ENCODE measurements at places on chromosomes 6 and 20.

GRCh38 chr20:53706466-53707370 is 113.1 kb upstream of the ZNF217 start:
- peak; percentile 48 for DNase-seq

DNA sequence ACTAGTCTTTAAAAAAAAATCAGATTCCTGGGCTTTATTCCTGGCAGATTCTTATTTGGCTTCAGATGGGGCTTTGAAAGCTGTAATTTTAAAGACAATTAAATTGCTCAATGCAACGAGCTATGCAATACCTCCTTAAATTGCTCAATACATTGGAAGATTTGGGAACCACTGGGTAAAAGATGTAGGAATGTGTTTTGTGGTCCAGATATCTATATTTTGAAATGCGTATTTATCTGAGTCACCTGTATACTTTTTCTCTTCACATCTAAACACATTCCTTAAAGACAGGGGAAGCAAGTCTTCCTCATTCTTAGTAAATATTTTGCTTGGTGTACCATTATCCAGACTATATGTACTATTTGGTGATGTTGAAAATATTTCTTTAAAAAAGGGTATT is 29.6 kb upstream of the MAP7 start:
- no peak for DNase-seq

DNA sequence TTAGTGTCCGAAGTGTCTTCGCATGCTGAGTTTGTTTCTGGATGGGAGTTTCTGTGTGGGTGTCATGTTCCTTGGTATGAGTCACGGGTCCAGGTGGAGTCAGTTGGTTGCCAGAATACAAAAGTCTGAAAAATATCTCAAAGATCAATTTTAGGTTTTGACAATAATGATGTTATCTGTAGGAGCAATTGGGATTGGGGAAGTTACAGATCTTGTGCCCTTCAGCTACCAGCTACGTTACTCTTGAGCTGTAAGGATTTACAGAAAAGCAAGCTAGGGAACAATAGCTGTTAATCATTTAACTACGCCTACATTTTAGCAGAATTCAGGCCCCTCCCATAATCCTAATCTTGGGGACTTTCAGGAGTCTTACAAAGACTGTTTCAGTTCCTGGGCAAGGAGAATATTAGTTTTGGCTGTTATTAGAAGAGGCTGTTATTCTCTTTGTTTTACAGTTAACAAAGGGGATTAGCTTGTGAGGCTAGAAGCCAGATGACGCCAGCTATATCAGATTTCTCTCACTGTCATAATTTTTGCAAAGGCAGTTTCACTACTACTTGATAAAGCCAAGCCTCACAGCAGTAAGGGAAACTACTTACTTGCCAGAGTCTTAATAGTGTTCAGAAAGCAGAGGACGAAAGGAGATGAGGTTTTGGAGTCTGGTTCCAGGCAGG is 15.4 kb upstream of the SLC22A16 start:
- no peak for DNase-seq

DNA sequence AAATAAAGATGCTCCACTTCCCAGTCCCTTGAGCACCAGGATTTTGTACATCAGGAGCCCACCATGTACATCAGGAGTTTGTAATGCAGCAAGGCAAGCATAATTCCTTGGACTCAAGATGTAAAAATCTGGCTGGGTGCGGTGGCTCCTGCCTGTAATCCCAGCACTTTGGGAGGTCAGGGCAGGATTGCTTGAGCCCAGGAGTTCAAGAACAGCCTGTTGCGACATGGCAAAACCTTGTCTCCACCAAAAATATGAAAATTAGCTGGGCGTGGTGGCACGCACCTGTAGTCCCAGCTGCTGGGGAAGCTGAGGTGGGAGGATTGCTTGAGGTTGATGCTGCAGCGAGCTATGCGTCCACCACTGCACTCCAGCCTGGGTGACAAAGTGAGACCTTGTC is 16.1 kb upstream of the MAP1LC3A start:
- no peak for DNase-seq

DNA sequence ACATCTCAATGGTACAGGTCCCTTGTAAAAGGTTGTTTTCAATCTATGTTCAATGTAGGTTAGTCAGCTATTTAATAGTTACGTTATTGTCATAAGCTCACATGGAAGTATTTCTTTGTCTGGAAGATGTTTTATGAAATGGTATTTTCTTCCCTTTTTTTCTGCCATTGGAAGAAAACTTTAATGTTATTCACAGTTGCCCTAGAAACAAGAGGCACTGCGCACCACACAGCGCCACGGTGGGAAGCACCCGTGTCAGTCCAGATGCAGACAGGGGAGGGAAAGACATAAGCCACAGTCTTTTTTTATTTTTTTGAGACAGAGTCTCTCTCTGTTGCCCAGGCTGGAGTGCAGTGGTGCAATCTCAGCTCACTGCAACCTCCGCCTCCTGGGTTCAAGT is 82.1 kb downstream of the GCNT2 start:
- no peak for DNase-seq

DNA sequence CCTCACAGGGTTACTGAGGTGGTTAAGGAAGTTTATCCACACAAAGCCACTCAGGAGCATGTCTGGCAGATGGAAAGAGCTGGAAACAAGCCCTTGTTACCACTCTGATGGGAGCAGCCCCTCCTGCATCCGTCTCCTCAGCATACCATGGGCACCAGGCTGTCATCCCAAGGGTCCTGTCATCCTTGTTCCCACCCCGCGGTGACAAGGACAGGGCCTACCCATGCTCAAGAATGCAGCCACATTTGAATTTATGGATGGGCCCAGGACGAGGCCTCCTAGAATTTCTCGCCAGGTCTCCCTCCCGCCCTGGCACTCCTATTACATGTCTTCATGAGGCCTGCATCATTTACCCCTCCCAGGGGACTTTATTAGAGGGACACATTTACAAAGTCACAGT is 60.0 kb downstream of the NPEPL1 start:
- no peak for DNase-seq

DNA sequence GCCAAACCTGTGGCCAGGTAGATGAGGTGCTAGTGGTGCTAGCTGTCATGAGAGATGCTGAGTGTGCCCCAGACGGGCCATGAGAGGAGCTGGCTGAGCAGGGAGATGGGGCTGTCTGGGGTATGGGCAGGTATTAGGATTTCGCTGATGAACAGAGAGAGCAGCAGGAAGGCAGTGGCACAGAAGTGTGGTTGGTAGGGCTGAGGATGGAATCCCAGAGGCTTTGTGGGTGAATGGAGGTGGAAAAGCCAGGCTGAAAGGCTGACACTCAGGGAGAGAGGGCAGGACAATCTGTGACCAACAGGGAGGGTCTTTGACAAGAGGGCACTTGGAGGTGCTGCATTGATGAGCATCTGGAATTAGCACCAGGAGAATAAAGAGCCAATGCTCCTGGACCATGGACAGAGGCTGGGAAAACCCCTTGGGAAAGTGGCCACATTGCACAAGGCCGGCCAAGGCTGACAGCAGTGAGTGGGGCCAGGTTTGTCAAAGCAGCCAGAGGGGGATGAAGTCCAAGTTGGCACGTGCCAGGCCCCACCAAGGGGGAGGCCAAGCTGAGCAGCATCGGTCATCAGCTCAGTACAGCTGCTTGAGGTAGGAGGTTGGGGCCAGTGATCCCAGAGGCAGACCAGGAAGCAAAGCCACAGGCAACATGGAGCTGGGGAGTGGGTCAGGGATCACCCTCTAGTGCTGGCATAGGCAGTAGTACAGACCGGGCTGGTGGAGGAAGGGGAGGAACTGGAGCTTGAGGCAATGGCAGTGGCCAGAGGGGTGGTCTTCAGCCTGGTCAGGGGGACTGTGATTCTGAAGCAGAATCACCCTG is 19.7 kb upstream of the SGK2 start:
- no peak for DNase-seq

DNA sequence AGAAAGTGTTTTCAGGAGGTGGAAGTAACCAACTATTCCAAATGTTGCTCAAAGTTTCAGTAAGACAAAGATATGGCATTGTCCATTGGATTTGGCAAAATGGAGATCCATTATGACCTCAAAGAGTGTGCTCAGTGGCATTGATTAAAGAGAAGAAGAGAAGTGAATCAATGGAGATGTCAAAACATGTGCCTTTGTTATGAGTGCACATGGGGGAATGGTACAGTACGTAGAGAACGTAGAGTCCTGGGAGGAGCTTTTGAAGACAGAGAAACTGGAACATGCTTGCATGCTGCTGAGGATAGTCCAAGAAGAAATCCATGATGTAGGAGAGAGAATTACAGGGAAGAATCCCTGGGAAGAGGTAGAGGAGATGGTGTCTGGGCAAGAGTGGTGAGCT is 42.0 kb upstream of the PAX1 start:
- DNase-seq = no peak

DNA sequence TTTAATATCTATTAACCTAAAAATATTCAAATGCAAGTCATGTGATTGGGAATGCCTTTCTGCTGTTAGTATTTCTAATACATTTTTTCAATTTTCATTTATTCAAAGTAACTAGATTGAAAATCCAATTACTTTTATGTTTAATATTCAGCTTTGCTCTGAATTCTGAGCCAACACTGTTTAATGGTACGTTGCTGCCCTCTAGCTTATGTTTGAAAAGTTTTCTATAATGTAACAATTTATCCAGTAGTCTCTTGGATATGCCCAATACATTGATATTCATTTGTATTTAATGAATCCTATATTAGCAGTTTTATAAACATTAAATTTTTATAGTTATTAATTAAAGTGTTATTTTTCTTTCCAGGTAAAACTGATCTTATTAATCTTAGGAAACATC is 47.4 kb downstream of the LGSN start:
- no peak for DNase-seq

DNA sequence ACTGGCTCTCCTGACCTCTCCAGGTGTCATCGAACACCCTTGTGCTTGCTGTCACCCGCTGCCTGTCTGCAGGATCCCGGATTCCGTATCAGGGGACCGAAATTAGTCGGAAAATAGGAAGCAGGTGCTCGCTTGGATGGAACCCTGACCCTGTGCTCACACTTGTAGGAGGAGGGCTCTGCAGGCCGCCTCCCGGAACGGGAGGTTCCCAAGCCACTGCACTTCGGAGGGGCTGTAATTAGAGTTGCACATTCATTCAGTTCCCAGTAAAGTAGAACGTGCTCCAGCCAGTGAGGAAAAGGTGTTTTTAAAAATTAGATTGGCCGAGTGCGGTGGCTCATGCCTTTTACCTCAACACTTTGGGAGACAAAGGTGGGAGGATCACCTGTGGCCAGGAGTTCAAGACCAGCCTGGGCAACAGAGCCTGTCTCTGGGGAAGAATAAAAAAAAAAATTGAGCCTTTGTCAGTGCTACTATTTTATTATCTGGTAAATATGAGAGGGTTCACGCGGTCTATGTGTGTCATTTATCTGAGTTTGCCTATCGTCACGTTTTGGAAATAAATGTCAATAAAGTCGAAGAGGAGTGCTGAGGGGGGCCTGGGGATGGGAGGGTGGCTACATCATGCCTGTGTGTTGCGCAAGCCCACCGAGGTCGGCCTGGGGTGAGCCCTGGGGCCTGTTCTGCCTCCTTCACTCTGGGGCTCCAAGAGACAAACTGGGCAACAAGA is 1.5 kb upstream of the GMEB2 start:
- DNase-seq = peak; percentile 89

DNA sequence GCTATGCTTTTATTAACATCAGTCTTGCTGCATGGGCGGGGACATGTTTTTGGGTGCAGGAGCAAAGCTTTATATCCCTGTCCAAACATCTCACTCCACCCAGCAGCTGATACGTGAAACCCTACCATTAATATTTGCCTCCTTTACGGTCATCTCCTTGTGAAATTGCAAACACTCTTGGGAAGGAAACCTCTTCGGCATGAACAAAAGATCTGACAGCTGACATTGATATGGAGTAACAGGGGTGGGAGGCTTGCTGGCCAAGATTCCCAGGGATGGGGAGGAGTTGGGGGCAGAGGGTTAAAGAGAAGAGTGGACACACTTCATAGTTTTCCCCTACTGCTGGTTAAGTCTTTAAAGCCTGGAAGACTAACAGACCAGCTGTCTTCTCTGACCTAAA is 22.2 kb upstream of the VEGFA start:
- DNase-seq = no peak

GRCh38 chr20:15252304-15252703 is 914.9 kb upstream of the FLRT3 start:
- no peak for DNase-seq

- DNase-seq = no peak
Observed at GRCh38 chr6:132118144-132118543, 167.0 kb upstream of the CCN2 start.

DNA sequence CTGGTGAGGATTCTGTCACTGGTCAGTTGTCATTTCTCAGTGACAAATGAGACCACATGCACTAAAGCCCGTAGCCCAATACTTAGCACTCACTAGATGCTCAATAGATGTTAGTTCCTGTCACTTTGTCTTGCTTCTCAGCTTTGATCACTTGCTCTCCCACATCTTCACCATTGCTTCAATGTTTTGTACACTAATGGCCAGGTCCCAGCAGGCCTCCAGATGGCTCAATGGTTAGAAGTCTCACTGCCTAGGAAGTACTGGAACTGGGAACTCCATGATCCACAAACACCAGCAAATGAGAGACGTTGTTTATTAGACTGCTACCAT is 502.8 kb upstream of the JARID2 start:
- DNase-seq = peak; percentile 24

DNA sequence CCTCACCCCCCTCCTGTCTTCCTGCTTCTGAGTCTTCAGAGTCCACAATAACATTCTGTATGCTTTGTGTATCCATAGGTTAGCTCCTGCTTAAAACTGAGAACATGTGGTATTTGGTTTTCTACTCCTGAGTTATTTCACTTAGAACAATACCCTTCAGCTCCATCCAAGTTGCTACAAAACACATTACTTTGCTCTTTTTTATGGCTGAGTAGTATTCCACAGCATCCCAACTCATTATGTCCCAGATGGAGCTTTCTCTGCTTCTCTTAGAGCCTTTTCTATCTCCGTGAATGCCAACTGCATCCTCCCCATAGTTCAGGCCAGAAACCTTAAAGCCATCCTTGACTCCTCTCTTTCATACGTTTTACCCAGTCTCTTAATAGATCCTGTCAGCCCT is 55.8 kb downstream of the STMND1 start:
- no peak for DNase-seq

- DNase-seq = no peak
Observed at GRCh38 chr20:59939052-59939878, 840 bp downstream of the PPP1R3D start.

GRCh38 chr20:41370176-41370575 is 3.6 kb upstream of the EMILIN3 start:
- no peak for DNase-seq

DNA sequence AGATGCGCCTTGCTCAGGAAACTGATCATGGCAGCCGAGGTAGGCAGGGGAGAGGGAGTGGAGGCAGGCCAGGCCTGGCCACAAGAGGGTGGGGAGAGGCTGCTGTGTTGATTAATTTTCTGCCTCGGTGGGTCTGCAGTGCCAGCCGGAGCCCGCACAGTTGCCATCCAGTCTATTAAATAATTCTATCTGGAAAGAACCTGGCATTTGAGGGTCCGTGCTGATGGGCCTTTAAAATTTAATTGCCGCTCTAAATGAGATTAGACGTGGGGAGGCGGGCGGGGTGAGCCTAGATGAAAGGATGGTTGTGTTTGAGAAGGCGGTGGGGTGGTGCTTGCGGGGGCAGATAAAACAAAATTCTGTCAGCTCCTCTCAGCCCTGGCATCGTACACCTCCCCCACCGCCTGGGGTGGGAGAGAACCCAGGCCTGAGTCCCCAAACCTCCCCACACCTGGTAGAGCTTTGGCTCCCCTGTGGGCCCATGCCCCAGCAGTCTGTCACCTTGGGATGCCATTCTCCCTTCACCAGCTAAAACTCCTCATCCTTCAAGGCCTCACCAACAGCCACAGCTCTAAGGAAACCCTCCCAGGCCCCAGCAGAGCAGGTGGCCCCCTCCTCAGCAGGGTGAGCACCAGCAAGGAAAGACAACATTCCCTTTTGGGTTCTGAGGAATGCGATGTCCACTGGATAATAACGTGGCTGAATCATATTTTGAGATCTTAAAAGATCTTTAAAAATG is 167.3 kb downstream of the GRM4 start:
- DNase-seq = no peak

GRCh38 chr20:13510837-13511488 is 127.8 kb downstream of the TASP1 start:
- DNase-seq = no peak

All from activated CD4-positive, alpha-beta T cell treated with anti-CD3 and anti-CD28 coated beads, Interleukin-2, amount 50 U/mL, for 16 hours (primary cell).